ENCODE measurements at places on chromosomes 2 and 18.

- no peak overlapping the region for H3K4me3 ChIP-seq
- no peak overlapping the region for H3K27ac ChIP-seq
- DNase-seq, result no peak
- peaks cover 13% of the 10 kb centered on the region for H3K4me1 ChIP-seq
- H3K27me3 ChIP-seq, result no peaks in the 10 kb centered on the region
These were observed 56.7 kb downstream of the SDC1 start for GRCh38 chr2:20168048-20168726.

DNA sequence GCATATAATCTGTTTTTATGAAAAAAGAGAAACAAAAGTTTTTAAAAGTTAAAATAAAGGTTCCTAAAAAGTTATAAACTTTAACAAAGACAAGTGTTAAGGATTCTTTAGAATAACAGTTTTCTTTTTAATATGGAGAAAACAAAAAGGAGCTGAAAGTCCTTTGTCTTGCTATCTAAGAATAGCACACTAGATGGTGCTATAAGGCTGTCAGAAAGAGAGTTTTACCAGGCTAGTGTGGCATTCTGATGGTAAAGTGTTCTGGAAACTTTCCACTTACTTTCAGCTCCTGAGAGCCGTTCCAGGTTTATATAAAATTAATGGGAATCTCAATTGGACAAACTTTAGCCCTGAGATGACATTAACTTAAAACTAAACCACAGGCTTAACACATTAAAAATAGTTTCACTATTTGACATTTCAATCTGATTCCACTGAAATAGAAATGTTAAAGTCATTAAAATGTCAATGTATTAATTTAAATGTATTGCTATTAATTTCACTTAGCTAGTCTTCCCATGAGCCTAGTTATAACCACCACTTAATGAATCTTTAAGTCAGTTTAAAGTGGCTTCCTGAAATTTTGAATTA, 3.7 kb downstream of the FBXO48 start:
- peaks cover 11% of the 10 kb centered on the region for H3K4me1 ChIP-seq
- H3K27me3 ChIP-seq, result no peaks in the 10 kb centered on the region
- no peaks in the 10 kb centered on the region for H3K36me3 ChIP-seq
- no peak overlapping the region for H3K27ac ChIP-seq
- no peak for DNase-seq

DNA sequence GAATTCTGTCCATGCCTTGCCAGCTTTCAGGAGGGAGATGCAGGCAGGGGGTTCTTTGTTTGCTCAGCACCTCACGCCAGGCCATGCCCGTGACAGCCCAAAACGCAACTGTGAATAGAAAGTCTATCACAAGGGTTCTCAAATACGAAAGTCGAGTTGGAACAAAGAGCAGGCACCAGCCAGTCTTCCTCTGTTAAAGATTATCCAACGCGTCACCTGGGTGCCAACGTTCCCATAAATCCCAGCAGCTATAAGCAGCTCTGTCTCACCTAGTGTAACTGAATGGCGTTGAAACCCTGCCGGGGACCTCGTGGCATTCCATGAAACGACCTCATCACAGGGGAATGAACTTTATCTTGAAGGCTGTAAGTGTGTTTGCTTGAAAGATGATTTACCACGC, 84.8 kb upstream of the GATA6 start:
- no peaks in the 10 kb centered on the region for H3K27me3 ChIP-seq
- DNase-seq, result no peak
- H3K36me3 ChIP-seq, result no peaks in the 10 kb centered on the region
- H3K4me1 ChIP-seq, result no peaks in the 10 kb centered on the region
- H3K4me3 ChIP-seq, result no peak overlapping the region
- H3K27ac ChIP-seq, result no peak overlapping the region

GRCh38 chr2:219416235-219416602, 2.0 kb upstream of the DES start:
- peaks cover 2% of the 10 kb centered on the region for H3K27me3 ChIP-seq
- DNase-seq, result no peak
- no peak overlapping the region for H3K4me3 ChIP-seq
- no peak overlapping the region for H3K27ac ChIP-seq

- no peaks in the 10 kb centered on the region for H3K4me1 ChIP-seq
- no peaks in the 10 kb centered on the region for H3K36me3 ChIP-seq
- H3K27me3 ChIP-seq, result no peaks in the 10 kb centered on the region
- no peak for DNase-seq
These were observed 66.5 kb downstream of the EVA1A start for GRCh38 chr2:75494137-75494769.

GRCh38 chr2:181407171-181407570, 50.0 kb upstream of the ITGA4 start:
- no peak for DNase-seq
- H3K27me3 ChIP-seq, result no peaks in the 10 kb centered on the region
- peaks cover 19% of the 10 kb centered on the region for H3K4me1 ChIP-seq
- no peak overlapping the region for H3K4me3 ChIP-seq

DNA sequence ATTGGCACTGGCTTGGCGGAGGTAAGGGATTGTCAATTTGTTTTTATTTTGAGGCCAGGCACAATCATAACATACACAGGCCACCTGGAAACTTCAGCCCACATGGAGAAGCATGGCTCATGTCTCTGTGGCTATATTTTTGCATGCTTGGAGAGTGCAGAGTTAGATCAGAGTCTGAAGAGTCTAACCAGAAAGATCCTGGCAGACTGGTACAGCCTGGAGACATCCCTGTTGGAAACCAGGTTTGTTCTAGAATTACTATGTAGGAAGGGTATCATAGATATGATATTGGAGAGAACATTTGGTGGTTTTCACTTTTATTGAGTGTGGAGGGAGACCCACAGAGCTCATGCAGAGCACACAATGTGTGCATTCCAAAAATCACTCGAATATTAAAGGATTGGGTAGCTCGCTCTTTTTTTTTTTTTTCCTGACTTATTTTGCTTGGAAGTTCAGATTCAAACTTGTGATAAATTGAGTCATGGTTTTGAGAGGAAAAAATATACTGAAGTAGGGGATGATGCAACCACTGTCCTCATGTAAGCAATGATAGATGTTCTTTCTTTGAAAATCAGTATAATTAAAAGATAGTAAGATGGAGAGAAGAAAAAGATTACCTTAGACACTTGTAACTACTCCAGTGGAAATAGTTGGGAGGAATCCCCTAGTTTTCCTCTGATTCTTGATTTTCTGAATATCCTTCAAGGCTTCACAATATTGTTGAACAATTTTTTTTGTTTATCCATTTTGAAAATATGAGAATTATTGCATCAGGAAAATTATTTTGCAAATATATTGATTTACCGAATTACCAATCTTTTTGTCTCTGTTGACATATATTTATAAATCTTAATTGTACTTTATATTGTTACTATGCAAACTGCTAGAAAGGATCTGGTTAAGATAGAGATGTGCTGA, 185.7 kb upstream of the ZEB2 start:
- H3K4me1 ChIP-seq, result no peaks in the 10 kb centered on the region
- no peak for DNase-seq
- no peak overlapping the region for H3K4me3 ChIP-seq
- no peak overlapping the region for H3K27ac ChIP-seq

DNA sequence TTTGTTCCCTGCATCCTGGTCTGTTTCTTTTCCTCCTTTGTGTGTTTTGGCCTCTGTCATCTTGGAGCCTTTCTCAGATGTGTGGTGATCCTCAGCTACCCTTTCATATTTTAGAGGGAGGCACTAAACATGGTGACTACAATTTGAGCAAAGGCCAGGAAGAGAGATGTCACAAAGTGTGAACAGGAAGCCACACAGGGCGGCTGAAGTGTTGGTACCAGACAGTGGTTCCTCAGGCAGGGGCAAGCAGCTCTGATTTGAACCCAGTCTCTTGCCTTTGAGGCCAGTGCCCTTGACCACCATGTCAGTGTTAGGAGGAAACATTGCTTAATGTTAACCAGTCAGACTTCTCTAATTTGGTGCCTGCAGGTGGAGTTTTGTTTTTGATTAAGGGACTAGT, 9.2 kb downstream of the LRRFIP1 start:
- DNase-seq, result no peak
- peaks cover 3% of the 10 kb centered on the region for H3K27me3 ChIP-seq
- no peak overlapping the region for H3K4me3 ChIP-seq
- no peaks in the 10 kb centered on the region for H3K36me3 ChIP-seq
- H3K4me1 ChIP-seq, result no peaks in the 10 kb centered on the region

GRCh38 chr18:32439802-32440201, 30.9 kb downstream of the GAREM1 start:
- DNase-seq, result no peak
- H3K4me3 ChIP-seq, result no peak overlapping the region
- peaks cover 2% of the 10 kb centered on the region for H3K27me3 ChIP-seq
- H3K4me1 ChIP-seq, result no peaks in the 10 kb centered on the region
- no peaks in the 10 kb centered on the region for H3K36me3 ChIP-seq
- H3K27ac ChIP-seq, result no peak overlapping the region

DNA sequence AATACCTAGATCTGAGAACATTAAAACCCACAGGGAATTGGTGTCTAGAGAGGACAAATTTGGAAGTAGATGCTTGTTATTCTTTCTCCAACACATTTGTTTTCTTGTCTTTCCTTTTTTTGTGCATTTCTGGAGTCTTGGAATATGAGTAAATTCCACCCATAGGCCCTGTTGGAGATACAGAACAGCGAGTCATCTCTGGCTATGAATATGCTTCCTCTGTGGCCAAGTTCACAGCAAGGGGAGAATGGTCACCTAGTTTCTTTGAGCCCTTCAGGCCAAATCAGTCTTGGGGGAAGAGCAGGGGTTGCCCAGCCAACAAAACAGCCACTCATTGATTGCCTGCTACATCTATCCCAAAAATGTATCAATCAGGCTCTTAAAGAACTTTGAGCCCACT, 31.3 kb downstream of the SP140L start:
- DNase-seq, result no peak
- no peak overlapping the region for H3K4me3 ChIP-seq
- no peaks in the 10 kb centered on the region for H3K27me3 ChIP-seq
- H3K36me3 ChIP-seq, result peaks cover 5% of the 10 kb centered on the region
- peaks cover 4% of the 10 kb centered on the region for H3K4me1 ChIP-seq

- H3K27me3 ChIP-seq, result no peaks in the 10 kb centered on the region
- H3K4me3 ChIP-seq, result no peak overlapping the region
- DNase-seq, result no peak
- H3K4me1 ChIP-seq, result no peaks in the 10 kb centered on the region
- no peaks in the 10 kb centered on the region for H3K36me3 ChIP-seq
- no peak overlapping the region for H3K27ac ChIP-seq
These were observed 270.6 kb downstream of the DCC start for GRCh38 chr18:52610451-52611115.

DNA sequence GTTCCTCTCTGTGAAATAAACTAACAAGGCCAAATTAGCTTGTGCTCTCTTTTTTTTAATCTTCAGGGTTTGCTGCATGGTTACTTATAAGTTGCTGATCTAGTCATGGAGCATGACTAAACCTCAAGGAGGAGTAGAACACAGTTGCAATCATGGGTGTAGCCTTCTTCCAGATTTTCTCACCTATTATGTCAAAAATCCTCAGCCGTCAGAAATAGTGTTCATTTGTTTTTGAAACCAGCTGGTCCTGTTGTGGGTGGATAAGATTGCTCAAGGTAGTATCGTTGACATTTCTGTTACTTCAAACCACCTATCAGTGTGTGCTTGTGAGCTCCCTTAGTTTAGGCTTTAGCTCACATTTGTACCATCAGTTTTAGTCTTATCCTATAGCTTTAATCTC, 11.2 kb downstream of the RELCH start:
- no peak overlapping the region for H3K4me3 ChIP-seq
- H3K27me3 ChIP-seq, result no peaks in the 10 kb centered on the region
- no peak for DNase-seq
- H3K27ac ChIP-seq, result no peak overlapping the region
- H3K4me1 ChIP-seq, result no peaks in the 10 kb centered on the region
- H3K36me3 ChIP-seq, result peaks cover 2% of the 10 kb centered on the region

GRCh38 chr2:14615760-14616159, 16.8 kb upstream of the LRATD1 start:
- H3K4me3 ChIP-seq, result no peak overlapping the region
- DNase-seq, result no peak
- no peaks in the 10 kb centered on the region for H3K27me3 ChIP-seq
- H3K36me3 ChIP-seq, result no peaks in the 10 kb centered on the region
- H3K27ac ChIP-seq, result no peak overlapping the region

GRCh38 chr2:175872005-175872348, 130.1 kb downstream of the LNPK start:
- H3K4me3 ChIP-seq, result no peak overlapping the region
- no peaks in the 10 kb centered on the region for H3K36me3 ChIP-seq
- no peaks in the 10 kb centered on the region for H3K27me3 ChIP-seq
- no peaks in the 10 kb centered on the region for H3K4me1 ChIP-seq
- DNase-seq, result no peak

- peaks cover 1% of the 10 kb centered on the region for H3K27me3 ChIP-seq
- no peak overlapping the region for H3K27ac ChIP-seq
- H3K36me3 ChIP-seq, result no peaks in the 10 kb centered on the region
- DNase-seq, result no peak
These were observed 45.9 kb upstream of the RHOB start for GRCh38 chr2:20400787-20401488.

GRCh38 chr2:187263675-187264560, 184.1 kb downstream of the CALCRL start:
- H3K36me3 ChIP-seq, result no peaks in the 10 kb centered on the region
- H3K27me3 ChIP-seq, result no peaks in the 10 kb centered on the region
- no peak overlapping the region for H3K27ac ChIP-seq
- no peak overlapping the region for H3K4me3 ChIP-seq
- DNase-seq, result no peak
- no peaks in the 10 kb centered on the region for H3K4me1 ChIP-seq

DNA sequence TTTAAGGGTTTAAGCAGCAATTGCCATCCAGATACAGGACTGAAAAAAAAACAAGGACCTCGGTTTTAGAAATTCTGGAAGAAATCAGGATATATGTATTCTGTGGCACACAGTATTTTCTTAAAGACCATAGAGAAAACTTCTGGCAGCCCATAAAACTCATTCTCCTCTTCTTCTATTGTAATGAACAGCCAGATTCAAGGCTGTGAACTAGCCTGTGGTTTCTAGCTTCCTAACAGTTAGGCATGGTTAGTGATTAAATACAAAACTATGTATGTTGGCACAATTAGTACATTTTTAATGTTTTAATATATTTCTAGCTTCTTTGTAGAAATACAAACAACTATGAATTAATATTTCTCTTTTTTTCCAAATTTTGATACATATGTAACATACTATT, 555.7 kb downstream of the DSC3 start:
- no peak for DNase-seq
- no peak overlapping the region for H3K4me3 ChIP-seq
- no peaks in the 10 kb centered on the region for H3K27me3 ChIP-seq
- no peak overlapping the region for H3K27ac ChIP-seq
- no peaks in the 10 kb centered on the region for H3K36me3 ChIP-seq

DNA sequence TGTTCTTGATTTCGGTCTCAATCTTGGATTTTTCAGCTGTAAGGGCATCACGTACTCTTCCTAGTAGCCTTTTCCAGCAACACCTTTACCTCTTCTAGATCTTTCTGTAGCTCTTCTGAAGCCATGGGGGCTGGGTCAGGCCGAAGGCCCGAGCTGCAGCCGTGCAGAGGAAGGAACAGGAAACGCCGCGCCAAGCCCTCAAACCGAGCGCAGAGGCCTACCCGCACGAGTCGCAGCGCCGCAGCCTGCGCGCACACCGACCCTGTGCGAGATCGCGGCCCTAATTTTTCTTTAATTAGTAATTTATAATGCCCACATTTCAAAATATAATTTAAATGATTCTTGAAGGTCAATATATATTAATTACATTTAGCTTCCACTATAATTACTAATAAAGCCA, 483.8 kb downstream of the NUP35 start:
- no peaks in the 10 kb centered on the region for H3K4me1 ChIP-seq
- H3K27me3 ChIP-seq, result no peaks in the 10 kb centered on the region
- no peaks in the 10 kb centered on the region for H3K36me3 ChIP-seq
- DNase-seq, result no peak
